IMR-90 (cell line): ENCODE measurements at places on chromosomes 3 and 15. TPM values are rescaled to one million over a fixed set of nuclear protein-coding genes. Genes with fewer than 3 reads are reported as not detected.

DNA sequence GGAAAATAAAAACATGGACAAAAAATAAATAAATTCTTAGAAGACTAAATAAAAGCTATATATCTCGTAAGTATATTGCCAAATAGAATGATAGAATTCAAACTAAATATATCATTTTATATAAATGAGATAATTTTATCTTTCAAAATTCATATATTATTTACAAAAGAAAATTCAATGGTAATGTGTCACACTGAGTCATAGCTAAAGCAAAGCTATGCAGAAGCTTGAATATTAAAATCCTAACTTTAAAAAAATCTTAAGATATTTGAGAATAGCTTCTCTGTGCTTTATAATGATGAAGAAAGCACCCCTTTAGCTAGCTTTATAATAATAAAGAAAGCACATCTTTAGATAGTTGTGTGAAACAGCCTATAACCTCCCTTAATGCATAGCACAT is 1010.8 kb downstream of the OTOL1 start:
- peak; percentile 38 for DNase-seq
- H3K4me1 ChIP-seq = no peaks in the 10 kb centered on the region
- no peak overlapping the region for H3K27ac ChIP-seq
- H3K36me3 ChIP-seq = no peaks in the 10 kb centered on the region
- H3K27me3 ChIP-seq = no peaks in the 10 kb centered on the region

DNA sequence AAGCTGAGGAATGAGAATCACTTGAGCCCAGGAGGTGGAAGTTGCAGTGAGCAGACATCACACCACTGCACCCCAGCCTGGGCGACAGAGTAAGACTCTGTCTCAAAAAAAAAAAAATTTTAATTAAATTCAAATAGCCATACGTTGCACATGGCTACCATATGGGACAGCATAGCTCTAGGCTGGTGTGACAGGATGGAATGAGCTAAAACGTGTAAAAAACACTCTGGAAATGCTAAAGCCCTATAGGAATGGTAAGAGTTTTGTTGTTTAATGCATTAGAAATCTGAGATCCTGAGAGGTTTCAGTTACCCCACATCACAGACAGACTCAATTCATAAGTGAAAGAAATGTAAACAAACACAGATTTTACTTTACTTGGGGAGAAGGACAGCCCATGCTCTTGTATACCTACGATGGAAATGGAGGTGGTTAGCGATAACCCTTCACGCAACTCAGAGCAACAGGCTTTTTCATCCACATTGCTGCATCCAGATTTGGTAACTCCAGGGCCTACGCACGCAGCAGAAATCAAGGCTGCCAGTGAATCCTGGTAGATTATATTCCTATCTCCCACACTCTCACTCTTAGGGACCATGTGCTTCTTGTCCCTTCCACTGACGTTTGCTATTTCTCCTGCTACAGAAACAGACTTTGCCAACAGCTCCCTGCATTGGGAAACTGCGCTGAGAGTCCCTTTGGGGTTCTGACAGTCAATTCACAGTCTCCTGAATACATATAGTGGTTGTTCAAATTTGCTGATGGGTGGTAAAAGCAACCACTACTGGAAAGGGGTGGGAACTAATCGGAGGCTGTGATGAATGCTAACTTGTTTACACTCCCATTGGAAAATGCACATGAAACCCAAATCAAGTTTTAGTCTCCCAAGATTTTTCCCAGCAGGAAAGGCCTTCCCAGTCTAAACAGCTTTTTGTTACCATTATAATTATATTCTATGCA is 3.1 kb downstream of the SH3BP5 start:
- H3K4me3 ChIP-seq = no peak overlapping the region
- DNase-seq = no peak
- no peaks in the 10 kb centered on the region for H3K27me3 ChIP-seq
- H3K36me3 ChIP-seq = no peaks in the 10 kb centered on the region

- H3K4me1 ChIP-seq = no peaks in the 10 kb centered on the region
- no peaks in the 10 kb centered on the region for H3K36me3 ChIP-seq
- DNase-seq = peak; percentile 24
- no peak overlapping the region for H3K27ac ChIP-seq
These were observed 18.6 kb downstream of the RNU5B-1 start for GRCh38 chr15:65323071-65323511.

DNA sequence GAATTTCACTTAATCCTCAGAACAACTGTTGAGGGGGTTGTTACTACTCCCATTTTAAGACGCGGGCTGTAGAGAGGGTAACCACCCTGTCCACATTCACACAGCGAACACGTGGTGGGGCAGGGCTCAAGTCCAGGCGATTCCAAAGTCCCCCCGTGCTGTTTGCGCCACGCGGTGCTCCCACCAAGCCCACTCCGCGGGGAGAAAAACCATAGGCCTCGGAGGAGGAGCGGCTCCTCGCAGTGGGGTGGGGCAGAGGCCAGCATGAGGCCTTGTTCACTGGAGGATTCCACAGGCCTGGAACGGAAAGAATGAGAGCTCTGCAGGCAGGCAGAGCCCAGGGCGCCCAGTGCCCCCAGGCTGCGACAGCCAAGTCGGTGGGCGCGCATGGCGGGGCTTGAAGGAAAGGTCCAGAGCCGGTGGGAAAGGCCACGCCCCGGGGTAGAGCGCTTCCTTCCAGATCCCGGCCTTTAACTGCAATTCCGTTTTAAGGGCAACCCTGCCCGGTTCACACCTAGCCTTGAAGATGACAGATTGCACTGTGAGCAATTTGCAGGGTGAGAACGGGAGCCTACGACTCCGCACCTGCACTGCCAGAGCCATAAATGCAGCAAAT is 161.8 kb upstream of the TBL1XR1 start:
- peak overlapping the region; percentile 59 for H3K27ac ChIP-seq
- H3K4me1 ChIP-seq = peaks cover 27% of the 10 kb centered on the region
- no peaks in the 10 kb centered on the region for H3K36me3 ChIP-seq

DNA sequence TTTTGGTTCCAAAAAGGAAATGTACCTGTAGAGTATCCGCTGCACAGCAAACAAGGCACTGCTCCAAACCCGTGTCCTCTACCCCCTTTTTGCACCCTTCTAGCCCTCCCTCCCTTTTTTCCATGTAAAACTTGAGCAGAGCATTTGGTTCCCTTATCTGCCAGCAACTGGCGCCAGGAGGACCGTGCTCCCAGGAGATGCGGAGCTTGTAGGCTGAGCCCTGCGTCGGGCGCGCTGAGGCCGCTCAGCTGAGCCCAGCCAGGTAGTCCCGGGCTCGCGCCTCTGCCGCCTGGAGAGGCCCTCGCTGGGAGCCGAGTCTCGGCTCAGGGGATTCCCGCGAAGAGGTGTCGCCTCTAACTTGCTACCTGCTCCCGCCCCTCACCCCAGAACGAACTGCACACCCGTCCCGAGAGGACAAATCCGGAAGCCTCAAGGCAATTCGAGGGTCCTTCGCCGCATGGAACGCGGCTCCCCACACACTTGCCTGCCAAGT is 575 bp downstream of the TRPM7 start:
- peak overlapping the region; percentile 96 for H3K4me3 ChIP-seq
- peak; percentile 47 for DNase-seq
- peak overlapping the region; percentile 92 for H3K27ac ChIP-seq
- peaks cover 3% of the 10 kb centered on the region; the same call in 1 of the 2 replicates for H3K4me1 ChIP-seq
- H3K36me3 ChIP-seq = 0 out of 2 replicates have a peak, but pooled peaks cover 2% of the 10 kb centered on the region

- no peak for DNase-seq
- no peak overlapping the region for H3K27ac ChIP-seq
- no peaks in the 10 kb centered on the region for H3K4me1 ChIP-seq
- no peaks in the 10 kb centered on the region for H3K36me3 ChIP-seq
- H3K27me3 ChIP-seq = peaks cover 8% of the 10 kb centered on the region
These were observed 28.4 kb downstream of the CHDH start for GRCh38 chr3:53817809-53818208.

- H3K27me3 ChIP-seq = no peaks in the 10 kb centered on the region
- H3K36me3 ChIP-seq = no peaks in the 10 kb centered on the region
- DNase-seq = peak; percentile 28
- H3K4me1 ChIP-seq = peaks cover 3% of the 10 kb centered on the region; the same call in 1 of the 2 replicates
These were observed 104.9 kb downstream of the TPRG1 start for GRCh38 chr3:189276444-189277219.

- DNase-seq = no peak
- peak overlapping the region; percentile 46; the same call in 1 of the 2 replicates for H3K27ac ChIP-seq
- H3K4me1 ChIP-seq = peaks cover 7% of the 10 kb centered on the region
- H3K4me3 ChIP-seq = no peak overlapping the region
- peaks cover 8% of the 10 kb centered on the region for H3K27me3 ChIP-seq
These were observed 357.6 kb upstream of the CFAP20DC start for GRCh38 chr3:59407425-59407824.

GRCh38 chr15:57550640-57551039 is 41.1 kb upstream of the MYZAP start:
- no peaks in the 10 kb centered on the region for H3K36me3 ChIP-seq
- H3K27me3 ChIP-seq = peaks cover 5% of the 10 kb centered on the region; the same call in 1 of the 2 replicates
- H3K4me1 ChIP-seq = peaks cover 8% of the 10 kb centered on the region
- H3K27ac ChIP-seq = no peak overlapping the region
- H3K4me3 ChIP-seq = no peak overlapping the region

GRCh38 chr15:54722342-54722986 is 474.3 kb downstream of the RSL24D1 start:
- H3K36me3 ChIP-seq = no peaks in the 10 kb centered on the region
- no peak overlapping the region for H3K4me3 ChIP-seq
- DNase-seq = no peak

DNA sequence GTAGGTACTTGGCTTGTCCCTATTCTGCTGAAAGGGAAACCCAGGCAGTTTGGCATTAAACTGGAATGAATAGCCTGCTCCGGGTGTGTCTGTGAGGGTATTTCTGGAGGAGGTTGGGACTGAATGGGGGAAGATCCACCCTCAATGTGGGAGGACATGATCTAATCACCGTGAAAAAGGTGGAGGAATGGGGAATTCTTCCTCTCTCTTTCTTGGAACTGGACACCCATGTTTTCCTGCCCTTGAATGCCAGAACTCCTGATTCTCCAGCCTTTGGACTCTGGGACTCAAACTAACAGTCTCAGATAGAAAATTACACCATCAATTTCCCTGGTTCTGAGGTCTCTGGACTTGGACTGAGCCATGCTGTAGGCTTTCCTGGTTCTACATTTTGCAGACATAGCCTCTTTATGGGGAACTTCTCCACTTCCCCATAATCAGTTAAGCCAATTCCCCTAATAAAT is 391.7 kb downstream of the EDEM1 start:
- H3K27me3 ChIP-seq = no peaks in the 10 kb centered on the region
- H3K36me3 ChIP-seq = no peaks in the 10 kb centered on the region
- no peak for DNase-seq
- H3K4me1 ChIP-seq = no peaks in the 10 kb centered on the region
- H3K4me3 ChIP-seq = no peak overlapping the region

- no peak overlapping the region for H3K4me3 ChIP-seq
- H3K27me3 ChIP-seq = no peaks in the 10 kb centered on the region
- peak overlapping the region; percentile 94 for H3K27ac ChIP-seq
These were observed 127.6 kb downstream of the DUT start for GRCh38 chr15:48458876-48459275.

DNA sequence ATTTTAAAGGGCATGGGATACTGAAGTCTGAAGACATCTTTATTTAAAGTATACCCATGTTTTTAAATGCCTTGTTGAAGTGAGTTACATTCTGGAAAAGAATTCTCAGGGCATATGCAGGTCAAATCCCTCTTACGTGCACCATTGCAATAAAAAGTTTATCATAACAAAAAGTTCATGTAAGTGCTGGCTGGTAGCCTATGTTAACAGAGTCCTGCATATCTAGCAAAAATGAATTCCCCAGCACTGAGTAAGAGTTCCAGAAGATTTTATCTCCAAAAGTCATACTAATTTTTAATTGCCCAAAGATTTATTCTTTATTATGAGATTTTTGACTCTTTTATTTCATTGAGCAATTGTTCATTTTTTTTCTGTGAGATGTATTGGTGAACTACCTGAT is 104.7 kb upstream of the ROBO1 start:
- H3K27ac ChIP-seq = no peak overlapping the region; the same call in 1 of the 2 replicates
- no peak overlapping the region for H3K4me3 ChIP-seq
- no peaks in the 10 kb centered on the region for H3K4me1 ChIP-seq

DNA sequence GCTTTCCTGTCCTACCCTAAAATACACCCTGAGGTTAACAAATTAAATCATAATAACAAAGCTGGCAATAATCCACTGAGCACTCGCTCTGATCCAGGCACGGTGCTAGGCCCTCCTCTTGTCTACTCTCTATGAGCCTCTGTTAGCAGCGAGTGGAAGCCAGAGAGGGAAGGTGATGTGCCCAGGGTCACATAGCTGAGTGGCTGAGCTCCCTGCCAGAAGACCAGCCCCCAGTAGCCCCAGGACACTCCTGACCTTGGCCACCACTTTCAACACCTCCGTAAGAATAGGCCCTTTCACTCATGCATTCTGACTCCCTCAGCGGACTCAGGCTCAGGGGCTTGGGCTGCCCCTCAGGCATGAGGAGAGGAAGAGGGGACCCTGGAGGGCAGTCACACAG is 9.5 kb upstream of the PRKCD start:
- H3K27me3 ChIP-seq = peaks cover 22% of the 10 kb centered on the region
- no peak overlapping the region for H3K4me3 ChIP-seq
- H3K36me3 ChIP-seq = no peaks in the 10 kb centered on the region
- no peak for DNase-seq
- H3K4me1 ChIP-seq = peaks cover 5% of the 10 kb centered on the region

DNA sequence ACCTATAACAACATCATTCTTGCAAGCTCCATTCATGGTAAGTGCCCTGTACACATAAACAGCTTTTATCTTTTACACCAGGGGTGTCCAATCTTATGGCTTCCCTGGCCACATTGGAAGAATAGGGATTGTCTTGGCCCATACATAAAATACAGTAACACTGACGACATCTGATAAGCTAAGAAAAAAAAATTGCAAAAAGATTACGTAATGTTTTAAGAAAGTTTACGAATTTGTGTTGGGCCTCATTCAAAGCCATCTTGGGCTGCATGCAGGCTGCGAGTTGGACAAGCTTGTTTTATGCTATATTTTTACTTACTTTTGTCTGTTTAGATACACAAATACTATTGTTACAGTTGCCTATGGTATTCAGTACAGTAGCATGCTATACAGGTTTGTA is 31.6 kb downstream of the ZNF654 start:
- H3K36me3 ChIP-seq = peaks cover 7% of the 10 kb centered on the region; the same call in 1 of the 2 replicates
- no peaks in the 10 kb centered on the region for H3K4me1 ChIP-seq
- no peak overlapping the region for H3K27ac ChIP-seq

- no peaks in the 10 kb centered on the region for H3K27me3 ChIP-seq
- no peak overlapping the region for H3K4me3 ChIP-seq
- no peaks in the 10 kb centered on the region for H3K36me3 ChIP-seq
- no peak for DNase-seq
These were observed 176.2 kb downstream of the PEX5L start for GRCh38 chr3:179860275-179861107.

DNA sequence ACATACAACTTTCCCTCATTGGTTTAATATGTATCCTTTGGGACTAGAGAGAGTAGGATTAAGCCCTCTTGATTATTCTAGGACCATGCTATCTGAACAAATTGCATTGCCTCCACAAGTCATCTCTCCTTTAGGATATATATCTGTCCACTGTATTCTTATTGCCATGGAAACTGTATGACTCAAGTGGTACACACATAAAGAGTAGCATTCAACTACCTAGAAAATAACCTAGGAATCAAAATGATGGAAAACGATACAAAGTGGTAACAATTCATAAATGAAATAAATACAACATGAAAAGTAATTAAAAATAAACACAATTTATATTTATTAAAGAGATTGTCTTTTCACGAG is 212.1 kb upstream of the P2RY1 start:
- no peak overlapping the region for H3K4me3 ChIP-seq
- no peaks in the 10 kb centered on the region for H3K36me3 ChIP-seq
- H3K27ac ChIP-seq = no peak overlapping the region
- peaks cover 1% of the 10 kb centered on the region; the same call in 1 of the 2 replicates for H3K27me3 ChIP-seq
- no peaks in the 10 kb centered on the region for H3K4me1 ChIP-seq

SAMD7 gene
- not detected in 2 replicates for polyA plus RNA-seq

LRRC31 gene
- not detected in 2 replicates for polyA plus RNA-seq

ADAMTS7 gene
- polyA plus RNA-seq = 12.6 and 13.2 TPM in 2 replicates

KBTBD8 gene
- 1.5 and 1.8 TPM in 2 replicates for polyA plus RNA-seq

UBAP1L gene
- 1.1 TPM in 2 replicates for polyA plus RNA-seq

ATOSA gene
- polyA plus RNA-seq = 9.4 and 13.2 TPM in 2 replicates

SYNPR gene
- not detected in 2 replicates for polyA plus RNA-seq

ACP3 gene
- 0.36 and 0.53 TPM in 2 replicates for polyA plus RNA-seq

SEMA3G gene
- polyA plus RNA-seq = 0.04 and 0.07 TPM in 2 replicates

ASB14 gene
- not detected in 2 replicates for polyA plus RNA-seq

OIP5 gene
- 5.4 and 5.5 TPM in 2 replicates for polyA plus RNA-seq
